Activated T-cell treated with anti-CD3 and anti-CD28 coated beads, Interleukin-2, amount 50 U/mL, for 72 hours (primary cell): ENCODE measurements at places on chromosomes 11 and 22. TPM values are rescaled to one million over a fixed set of nuclear protein-coding genes. Genes with fewer than 3 reads are reported as not detected.

The HTR3A gene
- not detected for total RNA-seq

The HPX gene
- total RNA-seq: 1.2 TPM

The TREH gene
- not detected for total RNA-seq

The TRIM51 gene
- not detected for total RNA-seq

The OOSP1 gene
- not detected for total RNA-seq

The TSKU gene
- 1.4 TPM for total RNA-seq

The PATE2 gene
- 0.14 TPM for total RNA-seq

The HBB gene
- not detected for total RNA-seq

The HTR3B gene
- not detected for total RNA-seq

The ZNF214 gene
- not detected for total RNA-seq

The CRY2 gene
- total RNA-seq: 23.8 TPM

The BIK gene
- total RNA-seq: 3.2 TPM

The CPT1B gene
- total RNA-seq: 88.0 TPM

The PAK1 gene
- 40.8 TPM for total RNA-seq

The TNNI2 gene
- 1.2 TPM for total RNA-seq

The TMEM184B gene
- total RNA-seq: 27.5 TPM

The SELENOH gene
- total RNA-seq: 147 TPM

The OR8G1 gene
- not detected for total RNA-seq

DNA sequence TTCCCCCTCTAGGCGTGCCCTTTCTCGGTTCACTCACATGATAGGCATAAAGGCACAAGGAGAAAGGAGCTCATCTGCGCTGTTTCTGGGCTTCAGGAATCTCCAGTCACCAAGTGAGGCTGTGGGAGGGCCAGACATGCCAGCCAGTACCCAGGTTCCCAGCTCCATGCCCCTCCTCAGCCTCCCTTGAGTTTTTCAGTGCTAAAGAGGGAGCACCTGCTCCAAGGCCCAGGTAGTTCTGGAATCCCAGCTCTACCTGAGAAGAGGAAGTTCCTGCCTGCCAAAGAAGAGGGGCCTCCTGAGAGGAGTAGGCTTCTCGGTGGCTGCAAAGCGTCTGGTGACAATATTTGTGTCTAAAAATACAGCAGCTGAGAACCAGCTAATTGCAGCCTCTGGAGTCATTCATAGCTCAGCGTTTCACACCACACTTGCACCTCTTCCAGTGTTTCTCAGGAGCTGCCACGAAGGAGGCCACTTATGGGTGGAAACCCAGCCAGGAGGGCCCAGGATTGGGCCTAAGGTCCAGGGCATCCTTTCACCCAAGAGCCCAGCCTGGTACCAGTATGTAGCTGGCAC is 197.4 kb downstream of the TRIM29 start:
- H3K4me1 ChIP-seq: no peaks in the 10 kb centered on the region
- H3K27ac ChIP-seq: no peak overlapping the region
- no peak overlapping the region for H3K4me3 ChIP-seq
- DNase-seq: no peak
- H3K36me3 ChIP-seq: no peaks in the 10 kb centered on the region

- H3K27me3 ChIP-seq: no peaks in the 10 kb centered on the region
- no peak overlapping the region for H3K4me3 ChIP-seq
- DNase-seq: no peak
- H3K4me1 ChIP-seq: no peaks in the 10 kb centered on the region
These were observed 151.1 kb downstream of the CTTN start for GRCh38 chr11:70549386-70549785.

DNA sequence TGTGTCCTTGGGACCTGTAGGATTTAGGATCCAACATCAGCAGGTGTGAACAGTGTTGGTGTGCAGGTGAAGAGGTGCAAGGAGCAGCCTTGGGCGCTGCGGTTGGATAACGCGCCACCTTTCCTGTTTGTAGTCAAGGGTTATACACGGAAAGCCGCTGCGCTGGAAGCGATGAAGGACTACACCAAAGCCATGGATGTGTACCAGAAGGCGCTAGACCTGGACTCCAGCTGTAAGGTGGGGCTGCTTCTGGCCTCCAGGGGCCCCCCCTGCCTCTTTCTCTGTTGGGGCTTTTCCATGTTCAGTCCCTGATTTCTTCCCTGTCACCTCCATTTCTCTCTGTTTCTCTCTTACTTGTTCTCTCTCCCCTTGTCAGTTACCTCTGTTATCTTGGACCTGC is 3.5 kb upstream of the FERMT3 start:
- no peaks in the 10 kb centered on the region for H3K27me3 ChIP-seq
- no peak for DNase-seq
- no peak overlapping the region for H3K4me3 ChIP-seq
- H3K27ac ChIP-seq: no peak overlapping the region

DNA sequence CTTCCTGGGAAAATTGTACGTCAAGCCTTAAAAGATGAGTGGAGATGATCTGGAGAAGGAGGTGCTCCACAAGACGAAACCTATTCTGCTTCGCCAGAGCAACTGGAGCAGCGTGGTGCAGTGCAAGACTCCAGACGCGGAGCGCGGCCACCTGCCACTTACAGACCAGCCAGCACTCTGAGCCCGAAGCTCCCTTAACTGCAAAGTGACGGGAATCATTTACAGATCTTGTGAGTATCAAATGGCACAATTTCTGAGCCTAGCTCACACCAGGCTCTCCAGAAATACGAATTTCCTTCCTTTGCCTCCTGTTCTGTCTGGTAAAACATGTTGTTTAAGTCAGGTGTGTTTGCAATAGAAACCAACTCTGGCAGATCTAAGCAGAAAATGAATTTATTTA is 369.3 kb downstream of the CADM1 start:
- no peaks in the 10 kb centered on the region for H3K4me1 ChIP-seq
- DNase-seq: no peak
- H3K27me3 ChIP-seq: no peaks in the 10 kb centered on the region
- H3K4me3 ChIP-seq: no peak overlapping the region
- no peak overlapping the region for H3K27ac ChIP-seq

DNA sequence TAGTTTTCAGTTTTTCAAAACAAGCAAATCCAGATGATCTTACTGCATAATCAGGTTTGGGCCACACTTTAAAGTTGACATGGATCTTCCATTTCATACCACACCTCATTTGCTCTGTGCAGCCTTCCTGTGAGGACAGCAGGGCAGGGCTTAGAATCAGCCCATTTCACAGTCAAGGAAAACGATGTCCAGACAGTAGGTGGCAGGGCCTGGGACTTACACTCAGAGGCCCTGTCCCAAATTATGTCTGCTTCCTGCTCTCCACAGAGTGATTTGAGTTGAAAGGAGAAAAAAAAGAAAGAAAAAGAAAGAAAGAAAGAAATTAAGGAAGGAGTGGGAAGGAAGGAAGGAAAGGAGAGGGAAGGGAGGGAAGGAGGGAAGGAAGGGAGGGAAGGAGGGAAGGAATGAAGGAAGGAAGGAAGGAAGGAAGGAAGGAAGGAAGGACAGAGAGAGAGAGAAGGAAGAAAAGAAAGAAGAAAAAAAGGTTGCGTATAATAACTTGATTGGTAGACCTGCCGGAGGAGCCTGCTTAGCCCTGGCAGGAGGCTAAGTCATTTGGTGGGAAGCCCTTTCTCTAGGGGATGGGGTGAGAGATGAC is 23.6 kb downstream of the TSKU start:
- H3K4me1 ChIP-seq: peaks cover 58% of the 10 kb centered on the region
- H3K4me3 ChIP-seq: no peak overlapping the region
- no peaks in the 10 kb centered on the region for H3K36me3 ChIP-seq

- no peak overlapping the region for H3K4me3 ChIP-seq
- H3K4me1 ChIP-seq: no peaks in the 10 kb centered on the region
- no peak for DNase-seq
- H3K27ac ChIP-seq: no peak overlapping the region
- no peaks in the 10 kb centered on the region for H3K36me3 ChIP-seq
These were observed 29.5 kb upstream of the CARS1 start for GRCh38 chr11:3086671-3087150.

DNA sequence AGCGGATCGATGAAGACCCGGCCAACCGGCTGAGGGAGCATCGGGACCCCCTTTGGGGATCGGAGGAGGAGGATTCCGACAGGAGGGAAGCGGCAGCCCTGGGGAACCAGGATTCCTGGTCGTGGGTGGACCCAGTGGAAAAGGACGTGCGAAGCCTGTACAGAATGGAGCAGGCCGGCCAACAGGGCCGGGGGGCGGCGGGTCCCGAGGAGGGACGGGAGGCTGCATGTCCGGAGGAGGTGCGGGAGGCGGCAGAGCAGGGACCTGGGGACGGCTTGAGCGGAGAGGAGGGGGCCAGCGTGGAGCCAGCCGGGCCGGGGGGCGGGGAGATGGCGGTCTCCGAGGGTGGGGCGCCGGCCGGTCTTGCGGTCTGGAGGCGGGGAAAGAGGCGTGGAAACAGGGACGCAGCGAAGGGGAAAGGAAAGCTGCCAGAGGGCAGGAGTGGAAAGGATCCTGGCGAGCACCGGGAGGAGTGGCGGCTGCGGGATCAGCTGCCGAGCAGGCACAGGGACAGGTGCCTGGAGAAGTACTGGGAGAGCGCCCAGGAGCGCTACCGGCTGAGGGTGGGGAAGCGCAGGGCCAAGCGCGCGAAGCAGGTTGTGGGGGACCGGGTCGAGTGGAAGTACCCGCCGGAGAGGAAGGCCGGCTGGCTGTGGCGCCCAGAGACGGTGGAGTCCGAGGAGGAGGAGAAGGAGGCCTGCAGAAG is at the start of gene ANO5:
Gene ANO5, plus strand, starts transcription at position 444 of the 706 bp plus-strand sequence. CDS start 408 bp downstream, outside the sequence.
- no peak within 1 kb of the TSS for H3K27ac ChIP-seq
- no peaks in the 10 kb centered on the region for H3K36me3 ChIP-seq
- DNase-seq: peak; percentile 0
- peaks cover 5% of the 10 kb centered on the region for H3K4me1 ChIP-seq
- peaks cover 37% of the 10 kb centered on the region for H3K27me3 ChIP-seq

DNA sequence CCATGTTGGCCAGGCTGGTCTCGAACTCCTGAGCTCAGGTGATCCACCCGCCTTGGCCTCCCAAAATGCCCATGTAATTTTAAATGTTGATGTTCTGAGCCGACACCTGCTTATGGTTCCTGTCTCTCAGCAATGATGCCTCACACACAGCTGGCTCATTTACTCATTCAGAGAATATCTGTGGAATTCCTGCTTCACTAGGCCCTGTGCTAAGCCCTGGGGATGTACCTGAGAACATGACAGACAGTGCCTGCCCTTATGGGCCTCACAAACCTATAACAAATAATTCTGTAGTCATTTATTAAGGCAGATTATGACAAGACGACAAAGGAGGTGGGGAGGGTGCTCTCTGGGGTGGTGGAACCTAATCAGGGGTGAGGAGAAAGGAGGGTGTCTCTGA is 93.7 kb downstream of the PRR5L start:
- H3K27me3 ChIP-seq: peaks cover 16% of the 10 kb centered on the region
- peaks cover 2% of the 10 kb centered on the region for H3K36me3 ChIP-seq
- peak overlapping the region; percentile 66 for H3K4me3 ChIP-seq
- DNase-seq: no peak
- H3K4me1 ChIP-seq: peaks cover 67% of the 10 kb centered on the region

- DNase-seq: no peak
- H3K27ac ChIP-seq: no peak overlapping the region
- no peaks in the 10 kb centered on the region for H3K36me3 ChIP-seq
- H3K4me3 ChIP-seq: no peak overlapping the region
- H3K27me3 ChIP-seq: peaks cover 7% of the 10 kb centered on the region
These were observed 9.5 kb upstream of the OOSP4A start for GRCh38 chr11:59954219-59954847.

- no peak overlapping the region for H3K27ac ChIP-seq
- H3K36me3 ChIP-seq: peaks cover 1% of the 10 kb centered on the region
These were observed 131.1 kb downstream of the CRYBB2 start for GRCh38 chr22:25350551-25350971.

- no peak overlapping the region for H3K27ac ChIP-seq
- H3K36me3 ChIP-seq: no peaks in the 10 kb centered on the region
- DNase-seq: no peak
- H3K4me3 ChIP-seq: no peak overlapping the region
- H3K4me1 ChIP-seq: peaks cover 5% of the 10 kb centered on the region
These were observed 467 bp downstream of the EPS8L2 start for GRCh38 chr11:706439-706956.

- no peak overlapping the region for H3K4me3 ChIP-seq
- H3K36me3 ChIP-seq: no peaks in the 10 kb centered on the region
- H3K27ac ChIP-seq: no peak overlapping the region
- no peak for DNase-seq
- no peaks in the 10 kb centered on the region for H3K27me3 ChIP-seq
These were observed 5.8 kb upstream of the SERPINH1 start for GRCh38 chr11:75556275-75556674.

- no peaks in the 10 kb centered on the region for H3K4me1 ChIP-seq
- H3K36me3 ChIP-seq: peaks cover 8% of the 10 kb centered on the region
- DNase-seq: no peak
- H3K27me3 ChIP-seq: no peaks in the 10 kb centered on the region
- no peak overlapping the region for H3K4me3 ChIP-seq
These were observed 17.2 kb downstream of the CLDN25 start for GRCh38 chr11:113796663-113797259.

DNA sequence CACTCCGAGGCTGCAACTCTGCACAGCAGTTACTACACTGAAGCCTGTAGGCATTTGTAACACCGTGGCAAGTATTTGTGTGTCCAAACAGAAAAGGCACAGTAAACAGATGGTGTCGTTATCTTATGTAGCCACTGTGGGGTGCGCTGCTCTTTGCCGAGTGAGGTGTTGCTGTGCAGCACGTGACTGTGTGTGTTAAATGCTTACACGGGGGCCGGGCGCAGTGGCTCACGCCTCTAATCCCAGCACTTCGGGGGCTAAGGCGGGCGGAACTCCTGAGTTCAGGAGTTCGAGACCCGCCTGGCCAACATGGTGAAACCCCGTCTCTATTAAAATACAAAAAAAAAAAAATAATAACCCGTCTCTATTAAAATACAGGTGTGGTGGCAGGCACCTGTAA is 11.5 kb downstream of the ZBED4 start:
- H3K36me3 ChIP-seq: peaks cover 49% of the 10 kb centered on the region
- H3K27me3 ChIP-seq: no peaks in the 10 kb centered on the region
- H3K27ac ChIP-seq: no peak overlapping the region

- no peak overlapping the region for H3K4me3 ChIP-seq
- H3K27me3 ChIP-seq: peaks cover 34% of the 10 kb centered on the region
- no peak overlapping the region for H3K27ac ChIP-seq
- no peak for DNase-seq
- H3K36me3 ChIP-seq: no peaks in the 10 kb centered on the region
- H3K4me1 ChIP-seq: peaks cover 9% of the 10 kb centered on the region
These were observed 422.4 kb downstream of the TENM4 start for GRCh38 chr11:79018371-79018849.

DNA sequence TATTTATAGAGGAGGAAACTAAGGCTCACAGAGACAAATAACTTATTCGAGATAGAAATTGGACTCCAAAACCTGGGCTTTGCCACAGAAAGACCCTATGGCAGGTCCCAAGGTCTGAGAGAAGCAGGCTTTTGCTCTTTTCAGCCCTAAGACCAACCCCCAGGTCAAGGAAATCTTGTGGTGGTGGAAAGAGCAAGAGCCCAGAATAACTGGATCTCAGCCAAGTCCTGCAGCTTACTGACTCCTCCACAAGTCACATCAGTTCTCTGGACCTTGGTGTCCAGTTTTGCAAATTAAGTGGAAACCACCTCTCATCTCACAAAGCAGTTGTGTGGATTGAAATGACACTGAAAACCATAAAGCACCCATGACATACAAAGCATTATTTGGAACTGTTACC is 122.2 kb downstream of the C11orf58 start:
- H3K4me3 ChIP-seq: no peak overlapping the region
- H3K27ac ChIP-seq: no peak overlapping the region
- peaks cover 11% of the 10 kb centered on the region for H3K36me3 ChIP-seq
- H3K27me3 ChIP-seq: no peaks in the 10 kb centered on the region
